HT1080 (cell line): ENCODE measurements at places on chromosomes 6 and 20.
A peak's percentile ranks its signal among the peaks of the same experiment; 100 is the strongest.

DNA sequence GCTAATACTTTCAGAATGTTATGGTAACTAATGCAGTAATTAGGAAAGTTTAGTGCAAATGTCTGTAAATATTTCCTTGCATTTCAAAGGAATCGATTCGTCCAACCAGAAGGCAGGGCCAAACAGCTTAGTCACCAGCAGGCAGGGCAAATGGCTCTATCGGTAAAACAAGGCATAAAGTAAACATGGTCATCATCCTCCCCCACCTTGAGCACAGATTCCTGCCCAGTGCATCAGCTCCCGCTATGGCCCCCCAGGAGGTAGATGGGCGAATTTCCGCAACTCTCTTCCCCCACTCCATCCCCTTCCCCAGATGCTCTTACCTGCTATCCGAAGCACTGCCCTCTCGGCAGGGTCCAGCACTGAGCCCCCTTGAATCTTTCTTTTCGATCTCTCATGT, 103.8 kb upstream of the BEND6 start:
- no peak for DNase-seq

- no peak for DNase-seq
Measured at GRCh38 chr20:58898629-58899408, 46.3 kb downstream of the GNAS start.

GRCh38 chr6:80133020-80133419, 26.5 kb downstream of the BCKDHB start:
- DNase-seq: peak; percentile 49

- DNase-seq: no peak
Measured at GRCh38 chr6:10610289-10610688, 84.1 kb downstream of the C6orf52 start.

- DNase-seq: no peak
Measured at GRCh38 chr6:127210725-127211124, 55.9 kb upstream of the RNF146 start.

DNA sequence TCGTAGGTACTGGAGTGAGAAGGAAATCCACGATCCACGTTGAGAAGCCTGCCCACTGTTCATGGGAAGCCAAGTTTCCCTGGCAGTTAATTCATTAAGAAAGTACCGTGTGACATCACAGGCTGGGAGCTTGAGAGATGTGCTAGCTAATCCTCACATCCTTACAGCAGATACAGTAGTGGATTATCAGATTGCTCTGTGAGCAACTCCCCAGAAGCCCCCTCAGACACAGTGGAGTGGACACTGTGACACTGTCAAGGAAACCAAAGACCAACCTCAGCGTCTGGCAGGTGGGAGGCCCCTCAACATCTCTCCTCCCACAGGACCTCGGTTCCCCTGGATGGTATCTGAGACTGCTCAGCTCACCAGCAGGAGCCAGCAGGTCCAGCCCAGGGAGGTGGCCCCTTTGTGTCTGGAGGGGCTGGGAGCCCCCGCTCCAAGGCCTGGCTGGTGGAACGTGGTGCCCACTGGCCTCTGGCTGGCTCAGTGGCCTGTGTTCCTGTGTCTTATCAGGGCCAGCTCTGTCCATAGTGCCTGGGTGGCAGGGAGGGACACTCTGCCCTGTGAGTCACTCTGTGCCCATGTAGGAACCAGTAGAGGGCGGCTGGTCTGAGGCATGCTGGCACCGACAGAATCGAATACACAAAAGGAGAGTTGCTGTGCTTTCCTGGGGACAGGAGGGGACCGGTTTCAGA, 7.2 kb downstream of the PYGB start:
- DNase-seq: no peak

DNA sequence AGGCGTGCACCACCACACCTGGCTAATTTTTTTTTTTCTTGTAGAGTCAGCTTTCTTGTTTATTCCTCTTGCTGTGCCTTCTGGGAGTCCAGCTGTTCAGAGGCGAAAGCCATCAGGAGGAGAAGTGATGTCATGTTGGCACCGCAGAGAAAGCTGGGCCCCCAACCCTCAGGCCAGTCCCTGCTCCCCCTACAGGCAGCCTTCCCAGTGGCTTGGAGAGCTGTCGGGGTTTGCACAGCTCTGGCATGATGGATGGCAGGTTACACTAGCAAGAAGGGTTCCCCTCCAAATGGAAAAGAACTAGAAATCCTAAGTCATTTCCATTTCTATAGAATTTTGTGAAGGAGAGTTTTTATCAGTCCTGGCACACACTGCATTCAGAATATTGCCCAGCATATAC, 72.6 kb downstream of the C6orf52 start:
- no peak for DNase-seq

- no peak for DNase-seq
Measured at GRCh38 chr6:22536122-22536521, 33.2 kb upstream of the HDGFL1 start.

- DNase-seq: no peak
Measured at GRCh38 chr6:105896052-105896820, 189.9 kb upstream of the PRDM1 start.

GRCh38 chr6:165791306-165791705, 128.3 kb upstream of the PDE10A start:
- DNase-seq: no peak

DNA sequence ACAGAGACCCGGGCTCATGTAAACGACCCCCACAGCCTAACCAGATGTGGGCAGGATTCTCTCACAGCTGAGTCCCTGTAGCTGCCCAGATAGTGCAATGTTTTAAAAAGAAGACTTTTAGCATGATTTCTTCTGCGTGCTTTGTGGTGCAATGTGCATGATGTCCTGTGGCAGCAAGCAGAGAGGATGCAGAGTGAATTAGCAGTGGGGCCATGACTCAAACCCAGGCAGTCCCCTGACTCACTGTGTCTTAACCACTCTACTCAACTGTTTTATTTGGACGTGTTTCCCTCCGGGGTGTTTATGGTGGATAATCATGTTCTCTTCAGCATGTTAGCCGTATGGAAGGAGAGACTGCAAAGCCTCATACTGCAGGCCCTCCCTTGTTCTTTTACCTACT, 247.9 kb downstream of the SLC24A3 start:
- peak; percentile 70 for DNase-seq

DNA sequence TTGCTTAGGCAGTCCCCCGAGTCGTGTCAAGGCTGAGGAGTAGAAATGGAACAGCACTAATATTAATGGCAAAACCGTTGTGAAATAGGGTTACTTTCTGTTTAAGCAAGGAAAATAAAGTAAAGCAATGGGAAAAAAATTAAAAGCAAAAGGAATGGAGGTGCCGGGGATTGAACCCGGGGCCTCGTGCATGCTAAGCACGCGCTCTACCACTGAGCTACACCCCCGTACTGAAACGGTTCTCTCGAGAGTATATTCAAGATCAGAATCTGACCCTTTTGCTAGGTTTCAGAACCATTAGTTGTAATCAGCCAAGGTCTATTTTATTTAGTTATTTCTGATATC, 85.5 kb downstream of the TRIM27 start:
- peak; percentile 71 for DNase-seq
